NCI-H748 treated with DMSO at 0.1 percent for 48 hours (cell line): ENCODE measurements at places on chromosomes 6 and 20.
A peak's percentile ranks its signal among the peaks of the same experiment; 100 is the strongest.

- DNase-seq = peak; percentile 41
These were observed 1.0 kb upstream of the SPATA2 start for GRCh38 chr20:49916146-49917002.

GRCh38 chr20:2093159-2093781 lies 8.4 kb upstream of the STK35 start:
- DNase-seq = peak; percentile 64

DNA sequence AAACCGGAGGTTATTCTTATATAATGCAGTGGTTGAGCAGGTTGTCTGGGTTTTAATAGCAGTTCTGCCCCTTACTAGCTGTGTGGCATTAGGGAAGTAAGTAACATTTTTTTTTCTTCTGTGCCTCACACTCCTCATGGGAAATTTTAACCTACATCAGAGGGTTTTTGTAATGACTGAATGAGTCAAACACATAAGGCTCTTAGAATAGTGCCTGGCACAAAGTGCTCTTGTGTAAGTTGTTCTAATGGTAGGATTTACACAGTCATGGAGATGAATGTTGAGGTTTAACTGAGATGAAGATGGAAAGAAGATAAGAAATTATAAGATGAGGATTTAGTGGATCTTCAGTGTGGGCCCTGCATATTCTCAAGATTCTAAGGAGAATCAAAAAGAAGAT lies 68.4 kb upstream of the PHIP start:
- DNase-seq = no peak

DNA sequence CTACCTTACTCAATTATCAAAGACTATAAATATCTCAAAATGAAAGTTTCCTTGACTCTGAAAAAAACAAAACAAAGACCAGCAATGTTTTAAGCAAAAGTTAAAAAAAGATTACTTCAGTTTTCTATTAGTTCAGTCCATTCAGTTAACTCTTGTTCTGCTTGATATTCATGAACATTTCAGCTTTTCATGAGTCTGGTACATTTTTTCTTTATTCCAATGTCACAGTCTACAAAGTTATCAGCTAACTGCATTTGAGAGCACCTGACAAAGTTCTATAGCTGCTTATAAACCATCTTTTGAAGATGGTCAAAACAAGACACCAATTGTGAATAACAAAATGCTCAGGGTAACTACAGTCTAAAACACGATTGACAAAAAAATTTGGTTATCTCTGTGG lies 156.1 kb upstream of the NOX3 start:
- no peak for DNase-seq

DNA sequence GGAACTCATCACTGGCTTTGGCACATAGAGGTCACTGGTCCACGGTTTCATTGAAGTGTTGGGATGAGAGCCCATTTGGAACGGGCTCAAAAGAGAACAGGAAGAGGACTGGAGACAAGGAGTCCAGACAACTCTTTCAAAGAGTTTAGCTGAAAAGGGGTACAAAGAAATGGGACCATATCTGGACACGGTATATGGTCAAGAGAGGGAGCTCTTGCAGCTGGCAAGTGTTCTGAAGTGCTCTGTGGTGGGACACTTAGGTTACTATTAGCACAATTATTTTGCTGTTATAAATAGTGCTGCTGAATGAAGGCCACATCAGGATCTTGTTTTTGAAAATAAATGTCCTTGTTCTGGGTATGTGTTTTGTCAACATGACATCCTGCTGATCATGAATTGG lies 4.6 kb downstream of the SGK2 start:
- no peak for DNase-seq

- DNase-seq = no peak
These were observed 114.7 kb upstream of the ZNF217 start for GRCh38 chr20:53708129-53708968.
